CD4-positive, alpha-beta T cell treated with Interleukin-12 subunit alpha and Interleukin-12 subunit beta, for 1 hour (primary cell): ENCODE measurements at places on chromosomes 7 and 10.

DNA sequence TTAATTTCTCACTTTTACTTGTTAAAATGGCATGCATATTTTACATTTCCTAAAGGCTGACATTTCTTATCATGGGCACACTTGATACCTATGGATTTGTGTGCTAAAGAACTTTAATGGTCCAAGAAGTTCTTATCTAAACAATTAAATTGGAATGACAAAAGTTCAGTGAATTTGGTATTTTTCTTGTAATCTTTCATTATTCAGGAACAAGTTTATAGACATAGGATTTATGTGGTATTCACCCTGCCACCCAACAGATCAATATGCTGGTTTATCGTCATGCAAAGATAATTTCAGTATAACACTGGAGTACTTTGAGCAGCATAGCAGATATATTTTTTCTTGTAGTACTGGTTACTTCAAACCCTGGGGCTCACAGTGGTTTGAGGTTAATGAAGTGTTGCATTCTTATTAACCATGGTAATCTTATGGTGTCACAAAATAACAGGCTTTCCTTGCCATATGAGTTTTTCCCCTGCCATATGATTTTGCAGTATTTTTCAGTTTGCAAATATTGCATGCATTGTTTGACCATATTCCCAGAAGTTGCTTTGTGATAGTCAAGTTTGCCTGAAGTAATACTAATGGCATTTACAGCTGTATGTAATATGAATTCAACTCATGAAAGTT lies 148.8 kb downstream of the PPP1R9A start:
- DNase-seq, result no peak

DNA sequence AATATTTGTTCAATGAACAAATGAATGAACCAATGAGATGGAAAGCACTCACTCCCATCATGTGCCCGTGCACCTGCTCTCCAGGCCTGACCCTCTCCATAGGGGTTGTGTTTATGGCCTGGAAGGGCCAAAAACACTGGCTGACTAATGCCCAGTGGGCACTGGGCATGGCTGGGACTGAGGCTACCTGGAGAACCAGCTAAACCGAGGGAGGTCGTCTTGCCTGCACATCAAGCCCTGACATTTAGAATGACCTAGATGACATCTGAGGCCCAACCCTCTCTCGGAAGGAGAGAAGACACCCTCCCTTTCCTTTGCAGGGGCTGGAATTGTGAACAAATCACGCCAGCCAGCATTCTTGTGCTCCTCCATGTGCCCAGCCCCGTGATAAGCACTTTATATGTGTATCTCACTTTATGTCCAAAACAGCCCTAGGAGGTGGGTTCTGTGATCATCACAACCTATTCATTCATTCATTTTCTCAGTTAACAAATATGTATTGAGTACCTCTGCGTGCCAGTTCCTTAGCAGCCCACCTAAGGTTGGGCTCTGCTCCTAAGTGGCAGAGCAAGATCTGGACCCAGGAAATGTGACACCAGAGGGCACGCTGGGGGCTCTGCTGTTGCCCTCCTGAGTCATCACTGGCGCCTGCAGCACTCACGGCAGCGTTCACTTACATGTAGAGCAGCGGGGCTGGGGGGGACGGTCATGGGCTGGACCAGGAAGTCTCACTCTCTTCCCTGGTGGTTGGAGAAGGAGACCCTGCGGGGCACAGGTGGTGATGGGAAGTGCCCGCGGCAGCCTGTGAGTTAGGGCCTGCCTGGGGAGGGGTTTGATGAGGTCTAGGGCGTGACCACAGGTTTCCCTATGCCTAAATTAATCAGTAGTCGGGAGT lies 52.0 kb downstream of the TSPAN15 start:
- no peak for DNase-seq

DNA sequence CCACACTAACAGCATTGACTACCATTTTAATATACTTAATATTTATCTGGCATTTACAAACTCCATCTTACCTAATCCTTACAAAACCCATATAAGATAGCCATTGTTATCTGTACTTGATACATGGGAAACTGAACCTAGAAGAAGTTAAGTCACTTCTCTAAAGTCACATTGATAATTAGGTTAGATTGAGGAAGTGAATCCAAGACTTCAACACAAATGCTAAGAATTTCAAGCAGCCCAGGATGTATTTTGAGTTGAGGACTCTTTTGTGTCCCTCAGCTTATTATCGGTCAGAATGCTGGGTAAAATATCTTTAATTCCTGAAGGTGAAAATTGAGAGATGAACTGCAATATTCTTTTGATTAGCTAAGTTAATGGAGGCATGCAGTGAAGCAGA lies 465.5 kb downstream of the PHTF2 start:
- DNase-seq, result no peak

- no peak for DNase-seq
Measured at GRCh38 chr7:27148756-27149641, 1.4 kb upstream of the HOXA6 start.

GRCh38 chr10:71040343-71040742 lies 152.0 kb upstream of the PCBD1 start:
- no peak for DNase-seq

DNA sequence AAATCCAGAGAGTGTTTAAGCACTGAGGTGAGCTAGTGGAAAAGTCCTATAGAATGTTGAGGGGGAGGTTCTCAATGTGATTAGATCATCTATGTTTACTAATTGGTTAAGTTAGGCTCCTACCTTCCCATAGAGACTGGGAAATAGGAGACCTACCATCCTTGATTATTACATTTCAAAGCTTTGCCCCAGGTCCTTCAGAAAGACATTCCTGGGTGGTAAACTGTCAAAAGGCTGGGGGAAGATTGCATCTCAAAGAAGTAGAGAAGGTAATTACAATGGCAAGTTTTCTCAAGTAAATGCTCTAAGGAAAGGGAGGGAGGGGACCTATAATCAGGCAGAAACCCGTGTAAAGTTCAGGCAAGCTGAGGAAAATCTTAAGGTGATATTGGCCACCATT lies 247.8 kb upstream of the SMIM30 start:
- DNase-seq, result no peak

DNA sequence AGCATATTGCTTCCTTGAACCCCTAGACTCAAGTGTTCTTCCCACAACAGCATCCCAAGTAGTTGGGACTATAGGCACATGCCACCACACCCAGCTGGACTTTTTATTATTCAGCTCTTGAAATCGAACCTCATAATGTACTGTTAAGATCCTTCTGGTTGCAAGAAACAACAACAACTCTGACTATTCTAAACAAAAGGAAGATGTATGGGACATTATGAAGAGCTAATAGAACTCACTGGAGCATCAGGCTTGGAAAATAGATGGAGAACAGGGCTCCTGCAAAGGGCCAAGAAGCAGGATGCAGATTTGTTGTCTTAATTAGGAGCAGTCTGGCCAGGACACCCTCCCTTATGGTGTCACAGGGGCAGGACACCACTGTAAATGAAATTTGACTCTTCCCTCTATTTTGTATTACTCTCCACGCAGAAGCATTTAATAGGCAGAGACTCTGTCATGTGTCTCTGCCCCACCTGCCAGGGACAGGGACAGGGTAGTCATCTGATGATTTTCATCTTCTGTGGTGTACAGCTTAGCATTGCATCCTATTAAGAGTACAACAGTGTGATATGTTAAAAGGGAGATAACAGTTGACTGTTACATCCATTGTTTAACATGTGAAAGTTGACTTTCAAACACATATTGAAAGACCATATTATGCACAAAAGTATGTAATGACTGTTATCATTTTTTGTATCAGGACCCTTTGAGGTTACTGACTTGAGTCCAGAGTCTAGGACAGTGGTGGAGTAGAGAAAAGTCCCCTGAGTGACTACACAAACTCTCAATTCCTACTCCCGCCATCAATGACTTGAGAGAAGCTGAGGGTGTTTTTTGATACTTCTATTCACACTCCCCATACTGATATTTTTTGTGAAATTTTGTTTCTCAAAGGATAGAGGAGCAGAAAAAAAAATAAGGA lies 157.3 kb downstream of the LRRC4 start:
- DNase-seq, result no peak

- DNase-seq, result no peak
Measured at GRCh38 chr7:43884617-43885016, 15.3 kb upstream of the MRPS24 start.

DNA sequence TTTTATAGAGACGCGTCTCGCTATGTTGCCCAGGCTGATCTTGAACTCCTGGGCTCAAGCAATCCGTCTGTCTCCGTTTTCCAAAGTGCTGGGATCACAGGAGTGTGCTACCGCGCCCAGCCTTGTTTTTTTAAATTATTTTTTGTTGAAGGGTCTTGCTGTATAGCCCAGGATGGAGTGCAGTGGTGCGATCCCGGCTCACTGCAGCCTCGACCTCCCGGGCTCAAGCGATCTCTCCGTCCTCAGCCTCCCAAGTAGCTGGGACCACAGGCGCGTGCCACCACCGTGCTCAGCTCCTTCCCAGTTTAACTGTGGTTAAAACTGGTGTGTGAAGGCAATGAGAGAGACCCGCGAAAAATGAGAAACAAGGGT lies 11.0 kb upstream of the HNRNPF start:
- DNase-seq, result no peak

DNA sequence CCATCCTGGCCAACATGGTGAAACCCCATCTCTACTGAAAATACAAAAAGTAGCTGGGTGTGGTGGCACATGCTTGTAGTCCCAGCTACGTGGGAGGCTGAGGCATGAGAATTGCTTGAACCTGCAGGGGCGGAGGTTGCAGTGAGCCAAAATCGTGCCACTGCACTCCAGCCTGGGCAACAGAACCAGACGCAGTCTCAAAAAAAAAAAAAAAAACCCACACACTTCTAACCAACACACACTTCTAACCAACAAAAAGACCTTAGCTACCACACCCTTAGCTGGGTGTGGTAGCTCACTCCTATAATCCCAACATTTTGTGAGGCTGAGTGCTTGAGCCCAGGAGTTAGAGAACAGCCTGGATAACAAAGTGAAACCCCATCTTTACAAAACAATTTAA lies 33.9 kb upstream of the SPOCK2 start:
- no peak for DNase-seq

GRCh38 chr10:87991946-87992345 lies 128.5 kb downstream of the PTEN start:
- DNase-seq, result no peak

GRCh38 chr10:49610114-49610457 lies at the start of gene SLC18A3:
SLC18A3 (plus strand) TSS chr10:49610310; CDS start chr10:49610741, 431 bp downstream.
- no peak for DNase-seq

DNA sequence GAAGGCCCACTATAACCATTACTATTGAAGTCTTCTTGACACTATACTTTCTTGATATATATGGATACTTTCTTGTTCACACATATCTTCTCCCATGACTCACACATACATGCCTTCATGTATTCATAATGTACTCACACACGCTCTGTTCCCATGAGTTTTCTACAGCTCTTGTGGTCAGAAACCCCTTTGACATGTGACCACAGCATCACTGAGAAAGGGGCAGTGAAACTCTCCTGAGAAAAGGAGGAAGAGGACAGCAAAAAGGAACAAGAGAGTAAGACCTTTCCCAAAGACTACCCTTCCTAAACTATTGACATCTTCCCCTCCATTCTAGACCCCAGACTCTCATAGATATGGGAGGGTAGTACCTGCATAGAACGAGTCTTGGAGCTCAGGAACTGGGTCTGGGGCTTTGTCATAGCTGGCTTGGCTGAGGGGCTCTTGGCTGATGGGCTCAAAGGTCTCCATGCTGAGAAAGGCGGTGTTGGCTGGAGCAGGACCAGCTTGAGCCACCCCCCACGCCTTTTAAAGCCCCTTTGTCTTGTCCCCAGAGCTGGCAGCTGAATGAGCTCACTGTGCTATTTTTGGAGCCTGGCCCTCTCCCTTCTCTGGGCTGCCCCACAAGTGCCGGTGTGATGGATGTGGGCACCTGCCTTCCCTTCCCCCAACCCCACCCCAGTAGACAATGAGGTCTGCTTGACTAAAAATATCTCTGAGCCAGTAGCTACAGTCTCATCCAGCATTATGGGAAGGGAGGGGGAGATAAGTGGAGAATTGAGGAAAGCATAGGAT lies 5.1 kb downstream of the SYNPO2L start:
- DNase-seq, result no peak

DNA sequence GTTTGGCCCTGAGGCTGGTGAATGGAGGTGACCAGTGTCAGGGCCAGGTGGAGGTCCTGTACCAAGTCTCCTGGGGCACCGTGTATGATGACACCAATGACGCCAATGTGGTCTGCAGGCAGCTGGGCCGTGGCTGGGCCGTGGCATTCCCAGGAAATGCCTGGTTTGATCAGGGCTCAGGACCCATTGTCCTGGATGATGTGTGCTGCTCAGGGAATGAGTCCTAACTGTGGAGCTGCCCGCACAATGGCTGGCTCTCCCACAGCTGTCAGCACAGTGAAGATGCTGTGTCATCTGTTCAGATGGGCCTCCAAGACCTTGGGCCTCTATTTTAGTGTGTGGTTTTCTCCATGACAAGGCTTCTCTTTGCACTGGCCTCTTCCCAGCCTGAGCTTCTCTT lies 64.0 kb downstream of the DMBT1 start:
- no peak for DNase-seq

- no peak for DNase-seq
Measured at GRCh38 chr7:5342631-5343030, 59.9 kb downstream of the SLC29A4 start.

GRCh38 chr7:154859747-154860620 lies 142.9 kb downstream of the PAXIP1 start:
- DNase-seq, result no peak

- no peak for DNase-seq
Measured at GRCh38 chr7:13778967-13779366, 210.5 kb downstream of the ETV1 start.

GRCh38 chr7:149130572-149131198 lies 4.6 kb upstream of the ZNF425 start:
- no peak for DNase-seq

DNA sequence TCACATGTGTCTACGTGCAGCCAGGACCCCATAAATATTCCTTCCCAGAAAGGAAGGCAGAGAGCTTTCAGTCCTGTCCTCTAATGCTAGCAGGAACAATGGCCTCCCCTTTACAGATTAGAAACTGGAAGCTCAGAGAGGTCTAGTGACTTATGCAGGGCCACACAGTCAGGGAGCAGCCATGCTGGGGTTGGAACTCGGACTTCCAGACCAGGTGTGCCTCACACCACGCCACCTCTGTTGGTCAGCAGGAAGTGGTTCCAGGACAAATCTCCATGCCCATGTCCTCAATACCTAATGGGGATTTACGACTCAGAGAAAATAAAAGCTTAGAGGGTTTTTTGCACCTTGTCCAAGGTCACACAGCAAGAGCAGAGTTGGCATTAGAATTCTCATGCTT lies 378.9 kb downstream of the RPS24 start:
- no peak for DNase-seq

DNA sequence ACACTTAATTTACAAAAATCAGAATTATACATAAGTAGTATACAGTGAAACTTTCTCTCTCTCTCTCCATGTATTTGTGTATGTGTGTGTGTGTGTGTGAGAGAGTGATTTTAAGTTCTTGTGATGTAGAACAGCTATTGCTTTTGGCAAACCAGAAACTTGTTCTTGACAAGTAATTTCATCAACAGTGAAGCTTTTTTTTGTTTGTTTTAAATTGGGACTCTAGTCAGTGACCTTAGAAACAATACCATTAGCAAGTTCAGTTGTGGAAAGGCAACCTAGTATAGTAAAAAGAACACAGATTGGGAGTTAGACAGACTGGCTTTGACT lies 319.1 kb downstream of the PTEN start:
- no peak for DNase-seq
